CD4-positive, alpha-beta T cell treated with Interleukin-4 for 4 hours (primary cell): ENCODE measurements at places on chromosomes 4 and X.
A peak's percentile ranks its signal among the peaks of the same experiment; 100 is the strongest.

DNA sequence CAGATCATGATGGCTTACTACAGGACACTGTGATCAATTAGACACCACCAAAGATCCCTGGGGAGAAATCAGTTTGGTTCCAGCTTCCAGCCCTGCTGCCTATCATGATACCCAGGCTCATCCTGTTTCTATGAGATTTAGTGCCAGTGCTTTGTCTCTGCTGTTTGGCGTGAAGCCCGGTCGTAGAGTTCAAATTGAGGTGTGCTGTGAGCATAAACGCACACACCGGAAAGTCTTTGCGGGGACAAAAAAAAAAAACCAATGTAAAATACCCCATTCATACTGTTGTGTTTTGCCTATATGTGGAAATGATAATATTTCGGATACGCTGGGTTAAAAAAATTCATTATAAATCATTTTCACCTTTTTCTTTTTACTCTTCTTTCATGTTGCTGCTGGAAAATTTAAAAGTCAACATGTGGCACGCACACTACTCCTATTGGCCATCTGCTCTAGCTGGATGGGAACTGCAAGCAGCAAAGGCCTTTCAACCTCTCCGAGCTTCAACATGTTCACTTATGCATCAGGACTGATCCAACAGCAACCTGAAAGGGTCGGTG is 607 bp upstream of the DKC1 start:
- no peak for DNase-seq

DNA sequence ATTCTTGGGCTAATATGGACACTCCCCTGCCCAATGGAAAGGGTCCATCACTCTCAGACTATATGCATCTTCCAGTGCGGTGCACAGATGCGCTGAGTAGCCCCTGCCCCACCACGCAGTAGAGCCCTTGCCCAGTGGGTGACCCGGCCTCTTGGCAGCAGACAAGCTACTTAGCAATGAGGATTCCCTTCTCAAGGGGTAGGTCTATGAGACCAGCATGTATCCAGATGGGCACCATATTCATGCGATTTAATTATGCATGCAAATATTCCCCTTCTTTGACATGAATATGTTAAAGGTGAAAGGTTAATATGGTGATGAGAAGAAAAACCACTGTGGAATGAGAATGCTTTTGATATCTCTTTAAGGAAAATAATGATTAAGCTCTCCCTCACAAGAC is 77.7 kb downstream of the ZNF827 start:
- no peak for DNase-seq

DNA sequence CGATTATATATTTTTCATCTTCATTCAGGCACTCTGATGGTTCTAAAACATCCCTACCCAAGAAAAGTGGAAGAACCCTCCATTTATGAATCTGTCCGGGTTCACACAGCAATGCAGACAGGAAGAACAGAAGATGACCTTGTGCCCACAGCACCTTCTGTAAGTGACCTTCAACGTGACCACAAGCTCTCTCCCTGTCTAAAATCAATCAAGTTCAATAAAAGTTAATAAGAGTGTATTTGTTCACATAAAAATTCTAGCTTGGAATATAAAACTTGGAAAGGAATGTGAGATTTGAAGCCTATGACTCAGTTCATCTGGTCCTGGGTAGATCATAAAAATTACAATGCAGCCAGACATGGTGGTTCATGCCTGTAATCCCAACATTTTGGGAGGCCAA is 36.6 kb downstream of the DAPP1 start:
- DNase-seq: no peak

DNA sequence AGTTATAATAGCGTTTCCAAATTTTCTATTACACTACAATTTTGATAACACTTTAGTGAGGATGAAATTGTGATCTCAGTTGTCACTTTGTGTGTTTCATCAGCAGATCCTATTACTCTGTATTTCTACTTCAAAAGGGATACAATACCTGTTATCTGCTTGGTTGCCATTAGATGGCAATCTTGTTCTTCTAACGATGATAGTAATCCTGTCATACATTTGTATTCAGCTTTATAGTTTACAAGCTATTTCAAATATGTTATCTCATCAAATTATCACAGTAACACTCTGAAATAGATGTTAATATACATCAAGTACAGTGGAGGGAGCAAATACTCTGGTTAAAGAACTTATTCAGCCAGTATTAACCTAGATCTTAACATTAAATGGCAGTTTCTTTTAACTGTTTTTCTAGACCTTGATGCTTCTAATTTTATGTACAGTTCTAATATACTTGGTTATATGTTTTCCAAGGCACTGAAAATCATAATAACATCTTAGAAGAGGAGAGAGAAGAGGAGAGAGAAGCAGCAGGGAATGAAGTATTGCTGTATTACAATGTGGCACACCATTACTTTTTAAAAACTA is 292.0 kb downstream of the CCSER1 start:
- peak; percentile 0 for DNase-seq

GRCh38 chr4:1512738-1513660 is 106.8 kb upstream of the NKX1-1 start:
- no peak for DNase-seq

DNA sequence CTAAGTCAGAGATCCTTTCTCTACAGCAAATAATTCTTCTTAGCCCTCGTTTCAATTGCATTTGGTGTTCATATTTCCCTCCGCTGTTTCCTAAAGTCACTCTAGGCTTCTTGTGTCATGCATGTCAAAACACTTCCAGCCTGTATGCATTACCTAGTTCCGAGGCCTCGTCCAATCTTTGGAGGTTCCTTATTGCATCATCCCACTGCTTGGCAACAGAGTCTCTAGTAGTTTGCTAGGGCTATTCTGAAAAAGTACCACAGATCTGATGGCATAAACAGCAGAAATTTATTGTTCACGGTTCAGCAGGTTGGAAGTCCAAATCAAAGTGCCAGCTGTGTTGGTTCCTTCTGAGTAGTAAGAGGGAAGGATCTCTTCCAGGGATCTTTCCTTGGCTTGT is 5.9 kb downstream of the H2BW2 start:
- DNase-seq: no peak

- DNase-seq: no peak
These were observed 51.8 kb upstream of the JADE1 start for GRCh38 chr4:128757712-128758111.

- DNase-seq: no peak
These were observed 40.9 kb upstream of the HMX1 start for GRCh38 chr4:8912506-8912905.

- peak; percentile 20 for DNase-seq
These were observed 51.1 kb downstream of the TMEM156 start for GRCh38 chr4:38980903-38981676.

GRCh38 chrX:106415276-106415895 is 196.4 kb upstream of the RADX start:
- DNase-seq: peak; percentile 1

- no peak for DNase-seq
These were observed 26.1 kb downstream of the RBM46 start for GRCh38 chr4:154807042-154807630.

DNA sequence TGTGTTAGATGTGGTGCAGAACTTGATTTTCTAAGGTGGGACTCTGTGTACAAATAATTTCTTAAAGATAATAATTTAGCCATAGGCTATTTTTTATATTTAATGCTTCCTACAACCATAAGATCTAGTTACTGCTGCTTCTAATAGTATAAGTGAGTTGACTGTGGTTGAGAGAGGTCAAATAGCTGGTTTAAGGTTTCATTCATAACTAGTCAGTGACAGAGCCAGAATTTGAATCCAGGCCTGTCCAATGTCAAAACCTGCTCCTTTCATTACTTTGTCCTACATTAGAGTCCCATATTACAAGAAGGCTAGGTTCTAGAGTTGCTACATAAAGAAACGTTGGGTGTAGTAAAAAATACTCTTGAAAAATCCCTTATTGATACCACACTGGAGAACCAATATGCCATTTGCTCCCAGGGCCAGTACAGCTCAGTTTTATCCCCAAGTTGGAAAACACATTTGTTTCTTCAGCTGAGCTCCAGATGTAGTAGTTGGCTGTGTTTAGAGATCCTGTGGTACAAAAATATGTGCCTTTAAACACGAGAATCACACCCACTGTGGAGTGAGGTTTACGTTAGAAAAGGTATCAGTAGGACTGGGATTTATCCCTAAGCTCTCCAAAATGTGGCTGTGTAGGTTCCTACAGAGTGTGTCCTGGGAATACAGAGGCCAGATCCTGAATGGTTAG is 84.3 kb downstream of the REPS2 start:
- DNase-seq: no peak

DNA sequence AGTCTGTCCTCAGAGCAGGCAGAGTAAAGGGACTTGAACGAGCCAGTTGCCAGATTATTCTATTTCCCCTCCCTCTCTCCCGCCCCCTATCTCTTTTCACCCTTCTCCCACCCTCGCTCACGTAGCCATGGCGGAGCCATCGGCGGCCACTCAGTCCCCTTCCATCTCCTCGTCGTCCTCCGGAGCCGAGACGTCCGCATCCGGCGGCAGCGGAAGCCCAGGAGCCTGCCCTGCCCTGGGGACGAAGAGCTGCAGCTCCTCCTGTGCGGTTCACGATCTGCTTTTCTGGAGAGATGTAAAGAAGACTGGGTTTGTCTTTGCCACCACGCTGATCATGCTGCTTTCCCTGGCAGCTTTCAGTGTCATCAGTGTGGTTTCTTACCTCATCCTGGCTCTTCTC is 106.2 kb upstream of the SMAD1 start:
- no peak for DNase-seq

- DNase-seq: no peak
These were observed 1512.0 kb downstream of the ARAP2 start for GRCh38 chr4:34732176-34732950.

DNA sequence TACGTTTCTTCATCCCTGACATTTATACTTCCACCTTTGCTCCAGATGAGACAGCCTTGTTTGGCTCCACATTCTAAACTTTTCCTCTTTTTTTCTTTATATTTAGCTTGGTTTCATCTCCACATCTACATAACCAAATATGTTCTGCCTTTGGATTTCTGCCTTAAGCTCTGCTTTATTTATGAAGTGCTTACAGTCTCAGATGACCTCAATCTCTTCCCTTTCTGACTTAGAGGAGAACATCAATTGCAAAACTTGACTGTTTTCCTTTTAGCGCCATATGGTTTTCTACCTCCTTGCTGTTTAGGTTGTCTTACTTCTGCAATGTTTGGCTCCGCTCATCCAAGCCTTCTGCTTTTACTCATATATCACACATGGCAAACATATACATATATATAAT is 7.5 kb downstream of the ASB5 start:
- DNase-seq: no peak

- no peak for DNase-seq
These were observed 89.5 kb downstream of the BMP3 start for GRCh38 chr4:81120055-81120454.

GRCh38 chrX:131217989-131218388 is 71.1 kb downstream of the IGSF1 start:
- no peak for DNase-seq

DNA sequence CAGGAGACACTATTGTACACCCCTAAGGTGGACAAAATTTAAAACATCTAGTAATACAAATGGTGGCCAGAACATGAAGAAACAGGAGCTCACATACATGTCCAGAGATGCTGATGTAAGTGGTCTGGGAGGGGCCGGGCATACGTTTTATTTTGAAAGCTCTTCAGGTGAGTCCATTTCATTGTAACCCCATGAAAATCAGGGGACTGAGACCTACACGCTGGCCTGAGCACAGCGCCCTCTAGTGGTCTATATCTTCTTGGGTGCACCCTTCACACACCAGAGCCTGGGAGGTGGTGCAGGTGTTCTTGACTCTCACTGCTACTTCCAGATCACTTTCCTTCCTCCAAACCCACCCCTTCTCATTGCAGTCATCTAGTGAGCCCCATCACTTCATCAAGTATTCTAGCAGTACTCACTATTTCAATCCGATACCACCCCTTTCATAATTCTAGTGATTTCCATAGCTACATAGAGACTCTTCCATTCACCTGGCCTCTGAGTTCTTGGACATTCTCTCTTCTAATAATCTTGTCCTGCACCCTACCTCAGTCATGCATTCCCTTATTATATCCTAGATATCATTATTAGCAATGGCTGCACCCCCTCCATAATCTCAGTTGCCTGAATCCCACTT is 4.3 kb upstream of the TLR6 start:
- peak; percentile 61 for DNase-seq

DNA sequence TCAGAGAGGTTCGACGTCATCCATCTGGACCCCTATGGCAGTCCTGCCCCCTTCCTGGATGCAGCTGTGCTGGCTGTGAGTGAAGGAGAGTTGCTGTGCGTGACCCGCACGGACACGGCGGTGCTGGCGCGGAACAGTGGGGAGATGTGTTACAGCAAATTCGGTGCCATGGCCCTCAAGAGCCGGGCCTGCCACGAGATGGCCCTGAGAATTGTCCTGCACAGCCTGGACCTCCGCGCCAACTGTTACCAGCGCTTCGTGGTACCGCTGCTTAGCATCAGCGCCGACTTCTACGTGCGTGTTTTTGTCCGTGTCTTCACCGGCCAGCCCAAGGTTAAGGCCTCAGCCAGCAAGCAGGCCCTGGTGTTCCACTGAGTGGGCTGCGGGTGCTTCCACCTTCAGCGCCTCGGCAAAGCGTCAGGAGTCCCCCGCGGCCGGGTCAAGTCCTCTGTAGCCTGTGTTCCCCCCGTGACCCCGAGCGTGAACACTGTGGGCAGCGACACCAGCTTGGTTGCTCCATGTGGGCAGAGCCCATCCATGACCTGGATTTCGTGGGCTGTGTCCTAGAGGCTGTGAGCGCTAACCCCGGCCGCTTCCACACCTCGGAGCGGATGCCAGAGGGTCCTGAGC is 186.7 kb upstream of the SLITRK2 start:
- no peak for DNase-seq

DNA sequence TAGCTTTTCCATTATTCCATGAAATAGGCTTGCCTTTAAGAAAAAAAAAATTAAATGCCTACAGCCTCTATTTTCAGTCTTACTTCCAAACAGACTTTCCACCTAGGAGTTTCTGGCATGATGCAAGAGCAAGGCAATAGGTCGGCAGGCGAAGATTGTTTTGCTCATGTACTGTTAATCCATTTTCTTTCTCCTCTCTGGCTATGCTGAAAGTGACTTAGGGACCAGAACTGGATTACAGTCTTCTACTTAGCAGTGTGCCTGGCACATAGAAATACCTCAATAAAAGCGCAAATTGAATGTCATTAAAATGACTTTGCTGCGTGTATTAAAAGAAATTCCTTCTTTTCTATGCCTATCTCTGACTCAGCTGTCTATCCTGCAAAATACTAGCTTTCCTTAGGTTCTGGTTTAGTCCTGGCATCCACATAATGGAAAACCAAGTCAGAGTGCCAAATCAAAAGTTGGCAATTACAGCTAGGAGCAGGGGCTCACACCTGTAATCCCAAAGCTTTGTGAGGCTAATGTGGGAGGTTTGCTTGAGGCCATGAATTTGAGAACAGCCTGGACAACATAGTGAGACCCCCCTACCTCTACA is 51.9 kb downstream of the CC2D2A start:
- no peak for DNase-seq

- no peak for DNase-seq
These were observed 1.6 kb upstream of the GRIPAP1 start for GRCh38 chrX:49003696-49004095.

DNA sequence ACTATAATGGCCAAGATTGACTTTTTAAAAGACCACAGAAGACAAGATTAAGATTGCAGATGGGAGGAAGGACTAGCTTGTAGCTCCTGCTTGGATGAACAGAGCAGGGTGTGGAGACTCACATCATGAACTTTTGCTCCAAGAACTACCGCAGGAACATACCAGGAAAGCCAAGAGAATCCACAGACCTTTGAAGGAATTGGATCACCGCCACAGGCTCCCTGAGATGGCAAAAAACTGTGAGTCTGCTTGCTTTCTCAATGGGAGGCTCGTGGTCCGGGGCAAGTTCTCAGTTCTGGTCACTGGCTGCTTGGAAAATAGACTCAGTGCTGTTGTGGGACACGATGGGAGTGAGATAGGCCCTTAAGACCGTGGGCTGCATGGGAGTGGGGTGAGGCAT is 276.6 kb downstream of the CCSER1 start:
- no peak for DNase-seq
